DMS153 (cell line): ENCODE measurements at places on chromosomes 6 and 20.

DNA sequence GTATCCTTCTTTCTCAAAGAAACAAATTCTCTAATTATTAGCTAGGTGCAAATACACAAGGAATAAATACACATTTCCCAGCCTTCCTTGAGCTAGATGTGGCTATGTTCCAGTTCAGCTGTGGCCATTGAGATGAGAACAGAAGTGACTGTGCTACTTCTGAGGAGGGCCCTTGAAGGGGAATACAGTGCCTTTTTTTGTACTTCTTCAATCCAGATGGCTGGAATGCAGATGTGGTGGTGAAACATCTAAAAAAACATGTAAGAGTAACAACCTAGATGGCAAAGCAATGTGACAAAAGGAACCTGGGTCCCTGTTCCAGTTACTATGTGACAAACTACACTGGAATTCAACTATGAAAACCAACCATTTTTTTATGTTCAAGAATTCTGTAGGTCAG is 115.4 kb upstream of the DST start:
- DNase-seq = no peak

DNA sequence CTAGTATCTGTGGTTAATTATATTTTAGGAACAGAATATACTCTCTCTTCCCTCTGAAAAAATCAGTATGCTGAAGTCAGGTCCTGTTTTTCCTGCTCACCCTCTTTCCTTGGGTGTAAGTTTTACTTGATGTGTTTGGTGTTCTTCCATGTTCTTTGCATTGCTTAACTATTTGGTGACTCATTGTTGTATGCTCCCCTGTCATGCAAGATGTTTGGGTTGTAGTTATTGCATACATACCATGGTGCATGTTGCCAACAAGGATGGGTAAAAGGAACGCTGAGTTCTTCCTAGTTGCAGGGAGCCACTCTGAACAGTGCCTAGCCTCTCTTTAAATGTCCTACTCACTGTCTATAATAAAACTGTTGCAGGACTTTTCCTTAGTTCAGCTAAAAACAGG is 207.9 kb upstream of the LAMP5 start:
- no peak for DNase-seq

DNA sequence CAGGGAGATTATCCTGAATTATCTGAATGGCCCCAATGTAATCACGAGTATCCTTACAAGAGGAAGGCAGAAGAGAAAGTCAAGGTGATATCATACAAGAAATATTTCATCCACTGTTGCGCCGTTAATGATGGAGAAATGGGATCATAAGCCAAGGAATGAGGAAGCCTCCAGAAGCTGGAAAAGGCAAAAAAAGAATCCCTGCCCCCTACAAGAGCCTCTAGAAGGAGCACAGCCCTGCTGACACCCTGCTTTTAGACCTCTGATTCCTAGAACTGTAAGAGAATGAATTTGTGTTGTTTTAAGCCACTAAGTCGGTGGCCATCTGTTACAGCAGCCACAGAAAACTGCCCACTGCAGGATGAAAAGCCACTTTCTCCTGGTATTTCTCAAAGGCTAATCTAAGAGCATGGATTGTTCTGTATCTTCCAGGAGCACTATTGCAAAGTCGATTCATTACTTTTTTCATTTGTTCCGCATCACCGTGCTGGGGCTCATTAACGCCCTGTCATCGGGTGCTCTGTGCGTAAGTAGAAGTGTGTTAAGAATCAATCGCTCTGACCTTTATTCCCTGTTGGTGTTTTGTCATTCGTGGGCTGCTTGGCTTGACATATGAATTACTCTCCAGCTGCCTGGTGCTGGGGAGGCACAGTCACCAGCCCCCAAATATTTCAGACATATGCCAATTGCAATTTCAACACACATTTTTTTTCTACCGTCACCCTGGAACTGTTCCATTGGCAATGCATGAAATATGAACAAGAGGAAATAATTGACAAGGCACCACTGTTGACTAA is 117.0 kb downstream of the PCSK2 start:
- no peak for DNase-seq

GRCh38 chr6:38209371-38210260 is 390.1 kb downstream of the ZFAND3 start:
- no peak for DNase-seq

- no peak for DNase-seq
Measured at GRCh38 chr6:98711380-98711779, 123.0 kb upstream of the POU3F2 start.

DNA sequence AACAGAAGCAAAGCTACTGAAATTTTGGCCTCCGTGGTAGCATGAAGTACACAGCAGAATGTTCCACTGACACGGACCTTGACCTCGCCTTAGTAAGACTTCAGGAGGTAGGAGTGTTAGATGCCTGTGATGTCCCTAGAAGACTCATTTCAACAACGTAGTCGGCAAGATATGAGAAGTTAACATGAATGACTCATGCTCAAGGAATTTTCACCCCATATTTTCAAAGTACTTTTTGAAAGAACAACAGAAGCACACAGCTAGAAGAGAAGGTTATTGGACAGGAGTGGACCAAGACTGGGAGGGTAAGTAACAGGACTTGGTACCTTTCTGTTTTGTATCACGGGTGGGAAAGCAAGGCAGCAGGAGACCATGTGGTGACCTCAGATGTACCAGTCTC is 78.0 kb downstream of the DZANK1 start:
- no peak for DNase-seq

GRCh38 chr6:9240861-9241260 is 805.5 kb upstream of the SLC35B3 start:
- DNase-seq = no peak

DNA sequence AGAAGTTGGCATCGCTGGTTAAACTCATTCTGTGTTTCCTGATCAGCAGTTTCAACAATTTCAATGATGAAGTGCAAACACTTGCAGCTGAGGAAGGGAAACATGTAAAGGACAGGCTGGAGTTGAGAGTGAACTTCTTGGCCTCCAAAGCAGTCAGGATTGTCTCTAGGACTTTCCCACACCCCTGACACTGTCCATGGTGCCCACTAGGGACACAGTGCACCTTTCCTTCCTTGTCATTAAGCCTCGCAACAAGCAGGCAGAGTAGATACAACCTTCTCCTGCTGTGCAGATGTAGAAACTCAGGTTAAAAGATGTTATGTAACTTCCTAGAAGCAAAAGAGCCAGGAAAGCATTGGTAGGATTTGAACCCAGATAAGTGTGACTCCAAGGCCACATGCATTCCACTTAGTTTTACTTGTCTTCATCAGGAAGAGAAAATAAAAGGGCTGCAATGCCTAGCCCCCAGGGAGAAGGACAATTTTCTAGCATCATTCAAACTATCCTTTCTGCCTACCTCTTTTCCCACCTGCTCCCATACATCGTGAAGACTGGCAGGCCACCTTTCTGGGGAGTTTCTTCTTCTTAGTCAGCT is 39.2 kb upstream of the IL17A start:
- DNase-seq = no peak

GRCh38 chr6:117174835-117175360 is 90.5 kb upstream of the VGLL2 start:
- DNase-seq = no peak

DNA sequence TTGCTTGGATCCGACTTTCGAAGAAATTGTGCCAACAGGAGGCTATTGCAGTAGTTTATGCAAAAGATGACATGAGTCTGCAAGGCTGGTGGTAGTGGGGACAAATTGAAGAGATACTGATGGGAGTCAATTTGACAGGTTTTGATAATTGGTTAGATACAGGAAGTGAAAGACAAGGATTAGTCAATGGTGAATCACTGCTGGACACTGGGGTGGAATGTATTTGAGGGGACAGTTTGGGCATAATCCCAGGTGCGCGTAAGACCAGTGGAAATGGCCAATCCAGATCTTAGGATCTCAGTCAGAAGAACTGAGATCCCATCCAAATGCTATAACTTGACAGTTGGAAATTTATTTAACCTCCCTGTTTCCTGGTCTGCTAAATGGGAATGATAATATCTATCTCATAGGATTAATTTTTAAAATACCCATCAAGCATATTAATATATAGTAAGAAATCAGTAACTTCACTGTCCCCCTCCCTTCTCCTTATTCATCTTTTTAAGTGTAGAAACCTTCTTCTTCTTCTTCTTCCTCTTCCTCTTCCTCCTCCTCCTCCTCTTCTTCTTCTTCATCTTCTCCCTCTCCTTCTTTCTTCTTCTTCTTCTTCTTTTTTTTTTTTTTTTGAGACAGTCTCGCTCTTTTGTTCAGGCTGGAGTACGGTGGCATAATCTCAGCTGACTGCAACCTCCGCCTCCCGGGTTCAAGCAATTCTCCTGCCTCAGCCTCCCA is 30.9 kb upstream of the ERVFRD-1 start:
- no peak for DNase-seq
